ENCODE measurements at places on chromosomes 5 and 9.
A peak's percentile ranks its signal among the peaks of the same experiment; 100 is the strongest.

- no peak for DNase-seq
These were observed 39.9 kb downstream of the ATG10 start for GRCh38 chr5:82011761-82012160.

GRCh38 chr5:138942861-138943260 is 67.7 kb upstream of the LRRTM2 start:
- no peak for DNase-seq

DNA sequence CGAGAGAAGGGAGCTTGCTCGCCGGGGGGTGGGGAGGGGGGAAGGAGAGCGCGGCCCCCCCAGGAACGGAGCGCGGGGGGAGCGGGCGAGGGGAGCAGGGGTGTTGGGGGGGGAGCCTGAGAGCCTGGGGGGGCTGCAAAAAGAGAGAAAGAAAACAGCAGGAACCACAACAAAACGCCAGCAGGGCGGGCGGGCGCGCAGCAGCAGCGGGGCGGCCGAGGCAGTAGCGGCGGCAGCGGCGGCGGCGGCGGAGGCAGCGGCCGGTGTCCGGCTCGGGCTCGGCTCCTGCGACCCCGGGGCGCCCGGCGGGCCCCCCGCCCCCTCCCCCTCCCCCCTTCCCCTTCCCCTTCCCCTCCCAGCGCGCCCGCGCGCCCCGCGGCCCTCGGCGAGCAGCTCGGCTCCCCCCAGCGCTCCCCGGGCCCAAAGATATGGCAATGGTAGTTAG is 1.6 kb downstream of the NR2F1 start:
- DNase-seq, result no peak

GRCh38 chr5:5105531-5105930 is 34.6 kb upstream of the ADAMTS16 start:
- DNase-seq, result no peak

GRCh38 chr5:172593721-172594235 is 47.3 kb upstream of the NEURL1B start:
- no peak for DNase-seq

- peak; percentile 67 for DNase-seq
These were observed 316.3 kb upstream of the POU5F2 start for GRCh38 chr5:94057655-94058054.

DNA sequence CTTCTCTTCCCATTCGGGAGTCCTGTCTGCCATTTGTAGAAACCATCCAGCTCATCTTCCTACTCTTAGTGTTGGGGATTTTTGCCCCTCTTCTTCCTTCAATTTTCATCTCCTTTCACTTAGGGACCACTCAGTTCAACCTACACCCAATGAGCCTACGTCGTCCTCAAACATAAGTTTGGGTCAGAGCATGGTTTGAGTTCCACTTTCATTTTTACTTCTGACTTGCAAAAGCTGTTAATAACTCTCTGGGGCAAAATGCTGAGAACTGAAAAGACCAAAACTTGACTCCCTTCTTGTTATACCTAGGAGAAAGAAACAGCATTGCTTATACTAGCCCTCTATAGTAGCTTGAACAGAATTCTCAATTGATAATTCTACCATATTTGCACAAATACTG is 381.5 kb upstream of the MPDZ start:
- DNase-seq, result no peak

GRCh38 chr5:119353686-119354366 is 2.0 kb upstream of the TNFAIP8 start:
- DNase-seq, result no peak

GRCh38 chr9:38318759-38319495 is 73.6 kb upstream of the ALDH1B1 start:
- peak; percentile 26 for DNase-seq

DNA sequence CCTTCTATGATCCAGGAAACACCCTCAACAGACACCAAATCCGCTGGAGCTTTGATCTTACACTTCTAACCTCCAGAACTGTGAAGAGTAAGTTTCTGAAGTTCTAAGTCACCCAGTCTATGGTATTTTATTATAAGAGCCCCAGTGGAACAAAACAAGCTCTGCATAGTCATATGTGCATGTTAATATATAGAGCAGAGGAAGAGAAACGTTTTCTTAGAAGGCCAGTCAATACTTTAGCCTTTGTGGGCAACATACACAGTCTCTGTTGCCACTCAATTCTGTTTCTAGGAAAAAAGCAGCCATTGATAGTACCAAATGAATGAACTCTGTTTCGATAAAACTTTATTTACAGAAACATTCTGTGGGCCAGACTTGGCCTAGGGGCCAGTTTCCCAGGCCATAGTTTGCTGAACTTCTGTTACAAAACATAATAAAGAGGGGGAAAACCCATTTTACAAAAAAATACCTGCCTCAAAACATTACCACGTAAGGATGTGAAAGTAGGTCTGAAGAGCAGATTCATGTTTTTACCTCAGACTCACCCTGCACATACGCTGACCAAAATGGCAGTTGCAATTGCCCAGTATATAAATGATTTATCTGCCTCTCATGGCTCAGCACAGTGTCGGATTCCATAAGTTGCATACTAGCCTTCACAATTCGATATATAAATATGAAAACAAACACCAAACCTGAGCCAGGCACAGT is 350.5 kb downstream of the SLIT3 start:
- DNase-seq, result no peak

DNA sequence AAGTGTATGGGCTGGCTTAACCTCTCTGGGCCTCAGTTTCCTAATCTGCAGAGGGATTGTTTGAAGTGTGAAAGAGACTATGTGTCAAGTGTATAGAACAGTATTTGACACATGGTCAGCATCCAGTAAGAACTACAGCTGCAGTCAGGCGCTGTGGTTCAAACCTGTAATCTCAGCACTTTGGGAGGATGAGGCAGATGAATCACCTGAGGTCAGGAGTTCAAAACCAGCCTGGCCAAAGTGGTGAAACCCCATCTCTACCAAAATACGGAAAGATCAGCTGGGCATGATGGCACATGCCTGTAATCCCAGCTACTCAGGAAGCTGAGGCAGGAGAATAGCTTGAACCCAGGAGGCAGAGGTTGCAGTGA is 31.9 kb upstream of the STING1 start:
- no peak for DNase-seq

- DNase-seq, result no peak
These were observed 7.9 kb upstream of the FOXE1 start for GRCh38 chr9:97845130-97845529.

- DNase-seq, result no peak
These were observed 90.0 kb upstream of the NIPBL start for GRCh38 chr5:36786448-36787012.

DNA sequence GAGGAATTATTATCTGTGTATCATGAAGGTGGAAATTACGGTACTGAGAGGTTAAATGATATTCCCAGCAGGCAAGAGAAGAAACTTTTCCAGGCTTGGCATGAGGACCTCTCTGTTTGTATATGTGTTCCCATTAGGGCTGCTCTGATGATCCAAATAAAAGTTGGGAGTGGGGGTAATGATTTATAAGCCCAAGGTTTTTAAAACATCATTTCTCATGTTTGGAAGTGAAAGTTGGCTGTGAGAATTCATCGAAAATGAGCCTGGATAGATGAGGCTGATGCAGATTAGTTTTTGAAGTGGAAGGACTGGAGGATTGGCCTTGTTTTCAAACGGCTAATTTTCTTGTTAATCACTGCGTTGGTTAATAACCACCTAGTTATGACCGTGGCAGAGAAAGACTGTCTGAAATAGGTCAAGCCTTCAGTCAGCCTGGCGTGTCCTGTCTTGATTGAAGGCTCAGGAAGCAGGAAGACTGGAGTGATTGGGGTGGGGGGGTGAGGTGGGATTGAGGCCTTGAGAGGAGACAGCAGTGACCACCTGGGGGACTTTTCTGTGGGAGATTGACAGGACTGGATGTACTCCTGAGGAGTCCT is 391.0 kb upstream of the WWC1 start:
- DNase-seq, result no peak

DNA sequence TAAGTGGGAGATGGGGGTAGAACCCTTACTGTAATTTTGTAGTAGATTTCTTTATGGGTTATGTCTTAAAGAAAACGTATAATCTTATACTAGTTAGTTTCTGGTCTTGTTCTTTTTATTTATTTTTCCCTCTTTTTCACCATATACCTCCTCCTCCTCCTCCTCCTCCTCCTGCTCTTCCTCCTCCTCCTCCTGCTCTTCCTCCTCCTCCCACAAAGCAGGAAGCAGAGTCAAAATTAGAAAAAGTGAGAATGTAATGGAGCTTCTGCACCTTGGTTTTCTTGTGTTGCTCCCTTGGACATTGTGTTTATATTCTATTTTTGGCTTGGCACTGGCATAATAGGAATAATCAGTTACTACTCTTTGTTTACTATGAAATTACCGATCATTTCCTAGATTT is 4.5 kb downstream of the MACIR start:
- no peak for DNase-seq

DNA sequence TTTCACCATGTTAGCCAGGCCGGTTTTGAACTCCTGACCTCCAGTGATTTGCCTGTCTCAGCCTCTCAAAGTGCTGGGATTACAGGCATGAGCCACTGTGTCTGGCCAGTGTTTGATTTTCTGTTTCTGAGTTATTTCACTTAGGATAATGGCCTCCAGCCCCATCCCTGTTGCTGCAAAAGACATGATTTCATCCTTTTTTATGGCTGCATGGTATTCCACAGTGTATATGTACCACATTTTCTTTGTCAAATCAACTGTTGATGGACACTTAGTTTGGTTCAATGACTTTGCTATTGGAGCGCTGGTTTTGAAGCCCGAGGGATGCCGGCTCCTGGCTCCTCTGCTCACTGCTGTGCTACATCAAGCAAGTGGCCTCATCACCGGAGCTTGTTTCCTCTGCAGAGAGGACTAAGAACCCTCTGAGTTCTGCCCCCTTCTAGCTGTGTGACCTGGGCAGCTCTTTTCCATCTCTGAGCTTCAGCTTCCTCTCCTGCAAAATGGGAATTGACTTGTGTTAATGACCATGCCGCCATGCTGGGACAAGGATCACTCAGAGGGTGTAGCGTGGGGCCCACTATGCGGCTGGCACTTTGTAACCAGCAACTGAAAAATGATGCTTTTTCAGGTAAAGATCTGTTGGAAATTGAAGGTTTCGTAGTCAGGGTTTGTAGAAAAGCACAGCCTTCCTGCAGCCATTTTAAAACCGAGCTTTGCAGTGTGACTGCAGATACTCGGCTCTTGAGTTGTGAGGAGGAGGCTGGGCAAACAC is 4.6 kb upstream of the NEURL1B start:
- DNase-seq, result no peak

- no peak for DNase-seq
These were observed 28.3 kb downstream of the ADAMTS2 start for GRCh38 chr5:179316982-179317381.

DNA sequence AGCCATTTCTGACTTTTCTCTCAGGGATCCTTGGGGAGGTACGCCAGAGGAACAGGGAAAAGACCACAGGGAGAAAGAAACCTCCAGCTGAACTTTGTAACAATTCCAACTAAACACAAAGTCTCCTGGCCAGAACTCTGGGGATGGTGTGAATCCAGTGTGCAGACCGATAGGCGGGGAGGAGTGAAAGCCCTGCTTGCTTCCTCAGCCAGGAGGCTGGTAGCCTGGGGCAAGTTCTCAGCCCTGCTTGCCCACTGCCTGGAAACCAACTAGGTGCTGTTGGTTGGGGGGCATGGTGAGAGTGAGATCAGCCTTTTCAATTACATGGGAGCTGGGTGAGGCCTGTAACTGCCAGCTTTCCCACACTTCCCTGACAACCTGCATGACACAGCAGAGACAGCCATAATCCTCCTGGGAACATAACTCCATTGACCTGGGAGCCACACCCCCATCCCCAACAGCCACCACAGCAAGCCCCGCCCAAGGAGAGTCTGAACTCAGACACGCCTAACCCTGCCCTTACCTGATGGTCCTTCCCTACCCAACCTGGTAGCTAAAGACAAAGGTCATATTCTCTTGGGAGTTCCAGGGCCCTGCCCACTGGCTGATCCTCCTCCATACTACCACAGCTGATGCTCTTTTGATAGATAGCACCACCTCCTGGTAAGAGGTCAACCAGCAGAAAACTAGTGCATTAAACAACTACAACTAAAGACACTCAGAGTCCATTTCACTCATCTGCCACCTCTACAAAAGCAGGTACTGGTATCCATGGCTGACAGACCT is 100.1 kb upstream of the TNFAIP8 start:
- DNase-seq, result peak; percentile 86

- DNase-seq, result no peak
These were observed 56.6 kb downstream of the PSMB7 start for GRCh38 chr9:124358631-124359030.
